ENCODE measurements at places on chromosomes 1 and 21.

- DNase-seq: no peak
Measured at GRCh38 chr1:182589931-182590330, 875 bp upstream of the RNASEL start.

GRCh38 chr1:187718527-187718926 lies 889.8 kb downstream of the PLA2G4A start:
- no peak for DNase-seq

DNA sequence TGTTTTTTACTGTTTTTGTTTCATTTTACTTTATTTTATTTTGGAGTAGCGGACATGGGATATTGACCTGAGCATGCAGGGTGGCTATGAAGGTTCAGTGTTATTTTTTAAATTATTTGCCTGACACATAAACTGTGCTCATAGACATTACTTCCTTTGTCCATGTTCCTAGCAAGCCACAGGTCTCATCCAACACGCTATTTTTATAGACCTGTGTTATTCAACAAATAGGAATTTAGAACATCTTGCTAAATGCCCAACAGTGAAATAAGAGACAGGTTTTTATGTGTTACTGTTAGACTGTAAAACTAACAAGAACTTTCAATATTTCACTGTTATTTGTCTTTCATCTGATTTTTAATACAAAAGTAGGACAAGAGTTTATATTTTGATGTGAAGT lies 756.4 kb downstream of the KCNT2 start:
- no peak for DNase-seq

GRCh38 chr1:85816606-85817005 lies 108.4 kb upstream of the ZNHIT6 start:
- DNase-seq: no peak

- DNase-seq: no peak
Measured at GRCh38 chr1:225541383-225541782, 111.5 kb downstream of the ENAH start.

- DNase-seq: no peak
Measured at GRCh38 chr1:32693455-32694174, 9.0 kb downstream of the SYNC start.

DNA sequence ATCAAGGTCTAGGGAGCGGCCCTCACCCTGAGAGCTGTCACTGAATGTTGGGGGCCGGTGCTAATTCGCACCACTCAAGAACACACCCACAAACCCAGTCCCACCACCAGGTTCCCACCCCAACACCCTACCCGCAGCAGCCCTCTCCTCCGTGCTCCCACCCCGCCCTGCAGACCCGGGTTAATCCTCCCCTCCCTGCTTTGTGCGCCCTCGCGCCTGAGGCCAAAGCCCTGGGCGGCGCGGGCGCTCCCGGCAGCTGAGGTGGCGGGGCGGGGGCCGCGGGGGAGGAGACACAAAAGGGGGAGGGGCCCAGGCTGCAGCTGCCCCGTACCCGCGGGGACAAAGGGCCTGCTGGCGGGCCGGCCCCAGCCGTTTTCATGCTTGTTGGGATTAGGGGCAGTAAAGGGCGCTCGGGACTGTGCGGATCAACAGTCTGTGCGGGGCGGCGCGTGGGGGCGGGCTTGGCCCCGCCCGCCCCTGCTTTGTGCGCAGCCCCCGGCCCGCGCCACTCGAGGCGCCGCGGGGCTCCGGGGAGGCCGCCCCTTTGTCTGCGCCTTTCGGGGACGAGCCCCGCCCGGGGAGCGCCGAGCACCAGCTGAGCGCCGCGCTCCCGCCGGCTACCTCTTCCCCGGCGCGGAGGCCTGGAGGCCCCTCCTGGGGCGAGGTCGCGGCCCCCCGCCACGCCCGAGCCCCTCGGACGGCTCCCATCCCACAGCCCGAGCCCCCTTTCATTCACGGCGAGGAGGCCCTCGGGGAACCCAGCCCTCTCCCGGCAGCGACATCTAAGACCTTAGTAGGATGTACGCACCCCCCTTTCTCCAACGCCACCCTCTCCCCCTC lies 10.9 kb downstream of the C1orf216 start:
- no peak for DNase-seq

GRCh38 chr1:110636149-110636935 lies 30.2 kb upstream of the KCNA2 start:
- DNase-seq: no peak

DNA sequence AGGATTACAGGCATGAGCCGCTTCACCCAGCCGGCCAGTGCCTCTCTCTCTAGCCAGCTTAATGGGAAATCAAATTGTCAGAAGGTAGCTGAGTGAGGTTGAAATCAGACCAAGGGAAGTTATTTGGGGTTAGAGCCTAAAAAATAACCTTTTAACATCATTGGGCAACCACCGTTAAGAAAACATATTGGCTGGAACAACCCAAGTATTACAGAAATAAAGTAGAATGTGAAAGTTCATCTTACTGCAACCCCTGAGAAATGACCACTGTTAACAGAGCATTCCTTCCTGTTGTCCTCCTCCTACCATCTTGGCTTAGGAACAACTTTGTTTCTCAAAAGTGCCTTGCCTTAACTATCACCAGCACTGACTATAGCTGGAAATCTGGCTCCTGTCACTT lies 3.2 kb upstream of the RNF186 start:
- no peak for DNase-seq

- DNase-seq: no peak
Measured at GRCh38 chr21:16492892-16493291, 763.1 kb downstream of the USP25 start.

- DNase-seq: no peak
Measured at GRCh38 chr1:70554341-70554740, 143.3 kb downstream of the CTH start.

- no peak for DNase-seq
Measured at GRCh38 chr1:21332554-21333311, 42.5 kb upstream of the ECE1 start.

DNA sequence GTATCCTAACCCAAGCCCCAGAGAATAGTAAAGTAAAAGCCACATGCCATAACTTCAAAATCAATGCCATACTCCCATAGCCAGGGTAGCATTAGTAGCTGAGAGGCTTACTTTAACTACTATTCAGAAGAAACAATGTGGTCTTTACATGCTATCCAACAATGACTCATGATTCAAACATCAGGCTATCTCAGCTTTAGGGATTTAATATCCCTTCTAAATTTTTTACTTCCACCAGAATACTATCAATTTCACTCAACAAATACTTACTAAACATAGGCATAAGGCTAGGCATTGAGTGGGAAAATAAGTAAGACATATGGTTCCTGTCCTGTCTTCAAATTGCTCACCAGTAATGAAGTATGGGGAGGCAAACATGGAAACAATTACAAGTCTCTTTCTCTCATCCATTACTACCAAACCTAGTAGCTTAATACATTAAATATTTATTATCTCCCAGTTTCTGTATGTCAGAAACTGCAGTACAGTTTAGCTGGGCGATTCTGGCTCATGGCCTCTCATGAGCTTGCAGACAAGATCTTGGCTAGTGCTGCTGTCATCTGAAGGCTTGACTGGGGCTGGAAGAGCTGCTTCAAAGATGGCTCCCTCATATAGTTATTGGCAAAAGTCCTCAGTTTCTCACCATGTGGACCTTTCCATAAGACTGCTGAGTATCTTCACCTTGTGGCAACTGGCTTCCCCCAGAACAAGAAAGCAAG lies 30.7 kb downstream of the EVI5 start:
- no peak for DNase-seq

DNA sequence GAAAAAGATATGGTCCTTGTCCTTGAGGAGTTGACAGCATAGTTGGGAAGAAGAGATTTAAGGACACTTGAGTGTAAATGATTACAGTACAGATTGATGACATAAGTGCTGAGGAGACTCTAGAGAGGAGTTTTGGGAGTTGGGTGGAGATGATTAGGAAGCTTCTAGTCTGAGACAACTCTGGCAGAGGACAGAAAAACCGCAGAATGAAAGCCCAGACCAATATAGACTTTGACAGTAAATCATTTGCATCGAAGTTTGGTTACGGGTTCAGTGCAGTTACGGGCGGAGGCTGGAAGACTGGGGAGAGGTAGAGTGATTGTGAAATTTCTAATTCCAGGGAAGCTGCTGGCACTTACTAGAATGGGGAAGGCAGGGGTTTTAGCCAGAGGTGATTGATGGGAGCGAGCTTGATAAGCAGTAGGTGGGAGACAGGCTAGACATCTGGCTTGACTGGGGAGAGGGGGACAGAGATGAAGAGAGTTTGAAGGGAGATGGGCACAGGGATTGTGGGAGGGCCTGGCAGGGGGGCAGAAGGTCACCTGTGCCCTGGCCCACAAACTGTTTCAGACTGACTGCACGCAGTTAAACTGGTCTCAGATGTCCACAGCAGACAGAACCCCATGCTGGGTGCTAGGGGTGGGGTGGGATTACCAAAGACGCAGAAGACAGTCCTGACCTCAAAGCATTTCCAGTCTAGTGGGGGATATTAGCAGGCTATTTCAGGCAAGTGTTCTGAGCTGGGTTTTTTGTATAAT lies 20.1 kb downstream of the SH2D2A start:
- no peak for DNase-seq

GRCh38 chr21:33849834-33850233 lies 65.8 kb downstream of the ATP5PO start:
- DNase-seq: no peak

DNA sequence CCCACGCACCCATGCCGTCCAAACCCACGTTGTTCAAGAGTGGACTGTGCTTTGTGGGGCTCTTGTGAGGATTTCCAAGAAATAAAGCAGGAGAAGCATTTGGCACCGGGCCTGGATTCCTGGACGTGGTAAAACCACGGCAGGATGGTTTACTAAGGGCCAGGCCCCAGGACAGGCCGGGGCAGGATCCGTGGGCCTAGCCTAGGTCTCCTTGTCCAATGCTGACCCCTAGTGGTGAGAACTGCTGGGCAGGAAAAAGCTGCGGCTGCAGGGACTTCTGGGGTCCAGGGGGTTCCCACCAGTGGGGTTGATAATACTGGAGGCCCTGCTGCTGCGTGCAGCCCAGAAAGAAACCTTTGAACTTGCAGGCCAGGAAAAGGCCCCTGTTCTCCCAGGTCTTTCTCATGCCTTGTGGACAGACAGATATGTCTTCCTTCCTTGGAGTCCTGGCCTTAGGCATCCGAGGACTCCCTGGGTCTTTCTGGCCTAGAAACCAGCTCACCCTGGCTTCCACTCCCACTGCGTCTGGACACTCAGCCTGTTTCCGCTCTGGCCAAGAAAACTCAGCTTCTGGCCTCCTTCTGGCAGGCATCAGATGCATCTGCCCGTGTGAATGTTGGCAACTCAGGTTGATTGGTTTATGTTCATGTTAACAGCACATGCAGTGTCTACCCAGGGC lies 106.9 kb upstream of the TMEM51 start:
- no peak for DNase-seq

GRCh38 chr1:248140846-248141245 lies 4.1 kb upstream of the OR2M5 start:
- DNase-seq: no peak

DNA sequence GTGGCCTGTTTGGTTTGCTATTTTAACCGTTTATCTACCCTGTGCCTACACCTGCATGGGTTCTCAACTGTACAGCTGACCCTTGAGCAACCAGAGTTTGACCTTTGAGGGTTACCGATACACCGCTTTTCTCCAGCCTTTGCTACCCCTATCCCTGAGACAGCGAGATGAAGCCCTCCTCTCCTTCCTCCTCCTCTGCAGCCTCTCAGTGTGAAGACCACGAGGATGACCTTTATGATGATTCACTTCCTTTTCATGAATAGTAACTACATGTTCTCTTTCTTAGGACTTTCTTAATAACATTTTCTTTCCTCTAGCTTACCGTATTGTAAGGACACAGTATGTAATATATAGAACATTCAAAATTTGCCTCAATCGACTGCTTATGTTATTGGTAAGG lies 14.5 kb upstream of the RNF187 start:
- DNase-seq: no peak

GRCh38 chr1:172421974-172422604 lies 1.6 kb downstream of the C1orf105 start:
- DNase-seq: no peak

DNA sequence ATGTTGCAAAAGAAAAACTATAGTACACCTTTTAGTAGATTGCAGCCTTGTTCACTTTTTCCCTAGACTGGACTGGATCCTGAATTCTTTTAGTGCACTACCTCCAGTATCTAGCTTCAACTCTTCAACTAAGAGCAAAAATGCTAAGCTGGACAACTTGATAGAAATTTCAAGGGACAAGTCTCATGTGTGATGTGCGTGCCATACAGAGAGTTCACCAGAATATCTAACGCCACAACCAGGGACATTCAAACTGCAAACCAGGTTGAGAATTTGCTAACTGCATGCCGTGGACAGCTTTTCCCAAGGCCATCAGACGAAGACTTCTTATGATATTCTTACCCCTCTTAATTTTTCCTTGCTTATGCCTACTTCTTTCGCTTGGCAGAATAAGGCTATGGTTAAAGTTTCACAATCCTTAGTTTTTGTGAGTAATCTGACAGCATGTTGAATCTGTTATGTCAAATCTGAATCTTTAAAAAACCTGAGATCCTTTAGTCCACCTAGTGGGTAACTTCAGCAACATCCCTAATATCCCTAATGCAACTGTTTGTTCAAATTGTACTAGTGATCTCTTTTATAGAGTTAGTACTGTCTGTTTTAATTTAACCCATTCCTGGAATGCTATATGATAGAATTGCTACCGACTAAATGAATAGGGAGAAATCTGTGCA lies 66.4 kb downstream of the DDAH1 start:
- DNase-seq: no peak

- no peak for DNase-seq
Measured at GRCh38 chr1:153515504-153516394, 20.0 kb downstream of the S100A6 start.

DNA sequence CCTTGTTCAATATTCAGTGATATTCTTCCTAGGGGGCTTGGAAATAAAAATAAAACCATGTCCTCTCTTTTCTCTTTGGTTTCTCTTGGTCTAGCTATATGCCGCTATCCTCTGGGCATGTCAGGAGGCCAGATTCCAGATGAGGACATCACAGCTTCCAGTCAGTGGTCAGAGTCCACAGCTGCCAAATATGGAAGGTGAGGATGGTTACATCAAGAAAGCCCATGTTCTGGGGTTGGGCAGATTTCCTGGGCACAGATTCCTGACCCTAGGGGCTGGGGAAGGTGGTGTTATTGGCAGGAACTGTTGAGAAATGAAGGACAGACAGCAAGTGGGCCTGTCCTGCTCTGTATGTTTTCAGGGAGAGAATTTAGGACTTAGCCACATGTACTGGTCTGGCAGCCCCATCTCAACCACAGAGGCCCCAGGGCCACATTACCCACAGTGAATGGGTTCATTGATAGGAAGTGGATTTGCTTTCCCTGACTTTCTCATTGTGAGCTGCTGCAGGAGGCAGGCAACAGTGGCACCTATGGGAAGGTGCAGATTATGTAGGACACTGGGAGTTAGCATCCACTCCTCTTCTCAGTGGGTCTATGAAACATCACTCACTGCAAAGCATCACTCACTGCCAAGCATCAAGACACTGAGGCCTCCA lies 37.4 kb upstream of the HSD17B7 start:
- DNase-seq: no peak

- DNase-seq: no peak
Measured at GRCh38 chr1:241323514-241324195, 33.4 kb downstream of the RGS7 start.

DNA sequence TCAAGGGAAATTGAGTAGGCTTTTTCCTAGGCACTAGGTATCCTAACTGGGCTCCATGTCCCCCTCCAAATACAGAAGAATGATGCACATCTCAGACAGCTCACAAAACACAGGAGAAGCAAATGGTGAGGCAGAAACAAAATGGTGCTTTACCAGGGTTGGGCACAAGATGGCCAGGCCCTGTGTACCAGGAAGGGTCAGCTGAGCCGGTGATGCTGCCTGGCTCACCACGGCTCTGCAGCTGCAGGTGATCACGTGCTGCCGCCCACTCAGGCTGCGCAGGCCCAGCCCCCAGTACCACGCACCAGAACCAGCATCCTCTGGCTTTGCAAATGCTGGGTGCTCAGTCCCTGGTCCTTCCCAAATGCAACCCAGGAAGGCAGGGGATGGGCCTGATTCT lies 993 bp upstream of the DSCAM start:
- DNase-seq: no peak
